ENCODE measurements at places on chromosomes 6 and 20.

- DNase-seq = peak; percentile 25
These were observed 346.5 kb downstream of the CD83 start for GRCh38 chr6:14464055-14464454.

DNA sequence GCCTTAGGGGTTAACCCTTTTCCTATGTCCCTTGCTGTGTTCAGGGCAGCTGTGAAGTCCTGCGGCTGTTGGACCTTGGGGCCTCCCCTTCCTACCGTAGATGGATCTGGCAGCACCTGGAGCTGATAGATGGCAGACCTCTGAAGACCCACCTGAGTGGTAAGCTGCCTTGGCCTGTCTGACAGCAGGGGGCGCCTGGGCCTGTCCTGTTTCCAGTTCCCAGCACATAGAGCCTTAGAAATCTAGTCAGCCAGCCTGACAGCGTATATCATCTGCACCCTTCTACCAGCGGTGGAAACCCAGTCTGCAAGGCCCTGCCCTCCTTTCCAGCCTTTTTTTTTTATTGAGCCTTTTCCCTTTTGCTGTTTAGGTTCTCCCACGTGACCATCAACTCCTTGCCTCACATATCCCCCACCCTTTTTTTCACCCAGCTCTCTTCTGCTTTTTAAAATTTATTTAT is 26.6 kb downstream of the CNBD2 start:
- DNase-seq = peak; percentile 66

DNA sequence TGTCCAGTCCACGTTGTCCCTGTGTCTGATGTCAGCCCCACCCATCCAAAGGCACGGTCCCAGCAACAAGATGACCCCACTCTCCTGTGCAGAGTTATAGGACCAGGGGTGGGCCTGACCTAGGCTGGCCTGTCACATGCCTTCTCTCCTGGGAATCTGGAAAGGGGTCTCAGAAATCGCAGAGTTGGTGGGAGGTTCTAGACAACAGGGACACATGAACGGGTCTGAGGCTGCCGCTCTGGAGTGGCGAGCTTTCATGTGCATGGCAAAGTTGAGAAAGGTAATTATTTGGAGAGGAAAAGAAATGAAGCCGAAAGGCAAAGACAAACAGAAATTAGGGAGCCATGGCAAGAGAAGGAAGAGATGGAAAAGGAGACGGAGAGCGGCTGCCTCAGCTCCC is 29.5 kb downstream of the BFSP1 start:
- no peak for DNase-seq

- DNase-seq = no peak
These were observed 175.9 kb upstream of the GJE1 start for GRCh38 chr6:141956868-141957267.

DNA sequence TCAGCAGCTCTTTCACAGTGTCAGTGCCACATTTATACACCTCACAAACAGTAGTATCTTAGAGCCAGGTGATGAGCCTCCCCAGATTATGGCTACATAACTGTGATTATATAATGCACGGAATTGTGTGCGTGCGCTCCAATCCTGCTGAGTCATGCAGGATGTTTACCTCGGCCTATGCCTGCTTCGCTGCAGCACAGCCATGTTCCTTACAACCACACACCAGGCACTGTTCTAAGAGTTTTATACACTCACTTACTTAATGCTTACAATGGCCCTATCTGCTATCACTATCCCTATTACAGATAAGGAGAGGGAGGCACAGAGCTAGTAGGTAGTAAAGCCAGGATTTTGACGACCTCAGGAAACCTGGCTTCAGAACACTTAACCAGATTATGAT is 7.3 kb downstream of the ZKSCAN3 start:
- no peak for DNase-seq

DNA sequence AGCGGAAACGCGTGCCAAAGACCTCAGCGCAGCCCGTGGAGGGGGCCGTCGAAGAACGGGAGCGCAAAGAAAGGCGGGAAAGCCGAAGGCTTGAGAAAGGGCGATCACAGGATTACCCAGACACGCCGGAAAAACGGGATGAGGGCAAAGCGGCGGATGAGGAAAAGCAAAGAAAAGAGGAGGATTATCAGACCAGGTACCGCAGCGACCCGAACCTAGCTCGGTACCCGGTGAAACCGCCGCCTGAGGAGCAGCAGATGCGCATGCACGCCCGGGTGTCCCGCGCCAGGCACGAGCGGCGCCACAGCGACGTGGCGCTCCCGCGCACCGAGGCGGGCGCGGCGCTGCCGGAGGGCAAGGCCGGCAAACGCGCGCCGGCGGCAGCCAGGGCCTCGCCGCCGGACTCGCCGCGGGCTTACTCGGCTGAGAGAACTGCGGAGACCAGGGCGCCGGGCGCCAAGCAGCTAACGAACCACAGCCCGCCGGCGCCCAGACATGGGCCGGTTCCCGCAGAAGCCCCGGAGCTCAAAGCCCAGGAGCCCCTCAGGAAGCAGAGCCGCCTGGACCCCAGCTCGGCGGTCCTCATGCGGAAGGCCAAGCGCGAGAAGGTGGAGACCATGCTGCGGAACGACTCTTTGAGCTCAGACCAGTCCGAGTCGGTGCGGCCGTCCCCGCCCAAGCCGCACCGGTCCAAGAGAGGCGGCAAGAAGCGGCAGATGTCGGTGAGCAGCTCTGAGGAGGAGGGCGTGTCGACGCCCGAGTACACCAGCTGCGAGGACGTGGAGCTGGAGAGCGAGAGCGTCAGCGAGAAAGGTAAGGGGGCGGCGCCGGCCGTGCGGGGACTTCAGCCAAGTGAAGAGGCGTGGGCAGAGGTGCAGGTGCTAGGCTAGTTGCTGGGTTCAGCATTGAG is 296.2 kb downstream of the RIMS1 start:
- DNase-seq = peak; percentile 41

DNA sequence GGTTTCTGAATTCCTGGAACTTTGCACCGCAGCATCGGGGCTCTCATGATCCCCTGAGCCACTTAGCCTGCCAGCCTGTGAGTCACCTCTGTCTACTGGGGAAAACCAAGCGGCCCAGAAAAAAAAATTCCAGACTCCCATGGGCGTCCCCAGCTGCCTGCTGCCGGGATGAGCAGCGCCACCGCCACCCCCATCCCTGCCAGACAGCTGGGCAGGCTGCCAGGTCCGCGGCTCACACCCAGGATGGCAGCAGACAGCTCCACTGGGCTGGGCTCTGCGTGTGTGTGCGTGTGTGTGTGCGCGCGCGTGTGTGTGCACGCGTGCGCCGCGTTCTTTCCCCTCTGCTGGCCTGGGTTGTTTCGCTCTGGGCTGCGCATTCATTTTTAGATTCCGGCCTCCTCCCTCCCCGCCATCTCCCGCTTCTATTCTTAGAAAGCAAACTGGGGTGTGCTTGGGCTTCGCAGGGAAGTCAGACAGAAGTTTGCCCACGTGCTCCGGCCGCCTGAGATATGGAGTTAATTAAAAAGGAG is 38.9 kb upstream of the PMEPA1 start:
- no peak for DNase-seq

DNA sequence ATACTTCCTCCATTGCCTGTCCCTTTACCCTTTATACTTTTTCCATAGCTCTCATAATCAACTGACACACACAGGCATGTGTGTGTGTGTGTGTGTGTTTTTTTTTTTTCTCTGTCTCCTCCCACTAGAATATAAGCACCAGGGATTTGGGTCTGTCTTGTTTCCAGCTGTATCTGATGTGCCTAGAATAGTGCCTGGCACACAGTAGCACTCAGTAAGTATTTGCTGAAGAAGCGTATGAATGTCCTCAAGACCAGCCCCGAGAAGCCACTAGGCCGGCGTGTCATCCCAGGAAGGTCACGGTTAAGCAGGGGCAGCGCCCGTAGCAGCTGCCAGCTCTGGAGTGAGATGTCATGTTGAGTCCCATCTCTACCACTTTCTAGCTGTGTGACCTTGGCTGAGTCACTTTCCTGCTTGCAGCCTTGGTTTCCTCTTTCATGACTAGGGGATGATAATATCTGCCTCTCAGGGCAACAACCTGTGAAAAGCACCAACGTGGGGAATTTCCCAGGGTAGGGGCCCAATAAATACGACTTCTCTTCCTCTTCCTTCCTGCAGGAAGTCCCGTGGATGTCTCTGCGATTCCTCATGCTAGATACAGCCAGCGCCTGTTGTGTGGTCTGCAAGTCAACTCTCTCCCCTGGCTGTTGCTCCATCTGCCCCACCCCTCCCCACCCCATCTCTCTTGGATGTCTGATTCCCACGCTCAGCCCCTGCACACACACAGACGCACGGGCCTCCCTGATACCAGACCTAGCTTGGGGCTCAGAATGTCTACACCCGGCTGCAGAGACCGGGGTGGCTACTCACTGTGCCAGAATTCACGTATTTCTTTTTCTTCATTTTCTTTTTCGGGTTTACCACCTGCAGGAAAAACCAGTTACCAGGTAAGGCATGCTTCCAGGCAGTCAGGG is 58.1 kb downstream of the RAB44 start:
- DNase-seq = no peak

GRCh38 chr6:69284176-69284730 is 512.6 kb downstream of the LMBRD1 start:
- DNase-seq = no peak

GRCh38 chr6:167103041-167103891 is 19.6 kb upstream of the CCR6 start:
- DNase-seq = no peak

GRCh38 chr6:122352981-122353664 is 46.3 kb upstream of the HSF2 start:
- DNase-seq = no peak

DNA sequence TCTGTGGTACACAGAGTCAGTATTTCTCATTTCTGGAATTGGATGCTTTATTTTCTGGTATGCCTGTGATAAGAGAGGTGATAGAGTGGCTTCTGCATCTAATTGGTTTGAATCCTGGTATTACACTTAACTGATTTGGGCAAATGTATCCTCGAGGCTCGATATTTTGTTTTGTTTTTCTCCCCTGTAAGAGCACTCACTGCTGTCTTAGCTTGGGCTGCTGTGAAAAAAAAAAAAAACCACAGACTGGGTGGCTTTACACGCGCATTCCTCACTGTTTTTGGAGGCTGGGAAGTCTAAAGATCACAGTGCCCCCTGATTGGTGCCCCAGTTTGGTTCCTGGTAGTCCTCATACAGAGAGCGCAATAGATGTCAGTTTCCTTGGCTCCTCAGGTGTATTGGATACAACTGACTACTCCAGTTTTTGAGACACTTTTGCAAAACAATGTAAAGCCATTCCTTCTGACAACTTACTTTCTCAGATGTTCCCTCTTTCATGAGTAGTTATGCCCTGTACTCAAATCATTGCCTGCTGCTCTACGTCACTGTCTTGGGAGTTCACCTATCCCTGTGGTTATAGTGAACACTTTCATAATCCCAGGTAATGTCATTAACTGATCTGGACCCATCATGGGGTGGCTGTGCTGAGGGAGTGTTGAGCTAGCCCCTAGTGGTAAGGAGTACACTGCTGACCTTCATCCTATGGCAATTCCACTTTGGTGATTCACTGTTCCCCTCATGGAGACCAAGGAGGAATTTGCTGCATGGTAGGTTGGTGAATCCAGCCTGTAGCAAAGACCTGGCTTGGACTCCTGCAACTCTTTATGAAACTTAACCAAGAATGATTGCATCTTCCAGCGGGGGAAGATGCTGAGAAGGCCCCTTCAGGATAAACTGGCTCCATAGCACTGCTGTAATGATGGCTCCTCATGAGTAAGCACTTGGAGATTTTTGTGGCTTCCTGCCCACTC is 3.5 kb upstream of the ACAT2 start:
- DNase-seq = no peak

- DNase-seq = no peak
These were observed 35.8 kb downstream of the PHIP start for GRCh38 chr6:79042088-79042798.

GRCh38 chr6:35980991-35981645 is 43.3 kb downstream of the SLC26A8 start:
- DNase-seq = no peak

- no peak for DNase-seq
These were observed 5.6 kb downstream of the HLA-F start for GRCh38 chr6:29728875-29729270.

- DNase-seq = peak; percentile 7
These were observed 91.0 kb downstream of the SCP2D1 start for GRCh38 chr20:18904624-18905023.

GRCh38 chr6:26594730-26595632 is 1.8 kb upstream of the ABT1 start:
- DNase-seq = no peak

GRCh38 chr6:13395272-13396237 is 67.2 kb upstream of the TBC1D7 start:
- DNase-seq = no peak

- DNase-seq = no peak
These were observed 413.1 kb downstream of the PLCB1 start for GRCh38 chr20:8545212-8545611.

DNA sequence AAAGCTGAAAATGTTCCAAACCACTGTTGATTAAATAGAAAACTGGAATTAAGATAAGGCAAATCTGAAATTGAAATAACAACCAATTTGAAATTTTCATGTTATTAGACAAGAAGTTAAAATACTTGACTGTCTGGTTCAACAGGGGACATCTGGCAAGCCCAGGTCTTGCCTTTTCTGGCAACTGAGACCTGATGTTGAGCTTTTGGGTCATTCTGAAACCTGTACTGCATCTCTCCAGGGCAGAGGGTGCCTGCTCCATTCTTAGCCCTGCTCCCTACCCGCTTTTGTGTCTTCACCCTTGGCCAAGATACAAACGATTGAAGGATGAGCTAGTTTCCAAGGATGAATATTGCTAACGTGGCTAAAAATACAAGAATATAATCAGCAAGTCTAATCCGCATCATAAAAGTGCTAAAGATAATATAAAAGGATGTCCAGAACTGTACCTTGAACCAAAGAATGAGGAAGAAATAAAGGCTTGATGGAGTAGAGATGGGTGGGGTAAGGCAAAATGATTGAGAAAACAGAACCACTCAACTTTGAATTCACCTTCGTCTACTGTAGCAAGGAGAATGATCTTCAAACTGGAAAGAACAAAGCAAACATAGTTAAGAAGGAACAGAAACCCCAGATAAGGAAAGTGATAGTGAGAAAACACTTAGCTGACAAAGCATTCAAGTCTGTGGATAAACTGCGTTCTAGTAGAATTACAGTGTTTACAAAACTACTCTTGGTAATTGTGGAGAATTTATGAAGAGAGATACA is 109.8 kb upstream of the MAN1A1 start:
- no peak for DNase-seq

DNA sequence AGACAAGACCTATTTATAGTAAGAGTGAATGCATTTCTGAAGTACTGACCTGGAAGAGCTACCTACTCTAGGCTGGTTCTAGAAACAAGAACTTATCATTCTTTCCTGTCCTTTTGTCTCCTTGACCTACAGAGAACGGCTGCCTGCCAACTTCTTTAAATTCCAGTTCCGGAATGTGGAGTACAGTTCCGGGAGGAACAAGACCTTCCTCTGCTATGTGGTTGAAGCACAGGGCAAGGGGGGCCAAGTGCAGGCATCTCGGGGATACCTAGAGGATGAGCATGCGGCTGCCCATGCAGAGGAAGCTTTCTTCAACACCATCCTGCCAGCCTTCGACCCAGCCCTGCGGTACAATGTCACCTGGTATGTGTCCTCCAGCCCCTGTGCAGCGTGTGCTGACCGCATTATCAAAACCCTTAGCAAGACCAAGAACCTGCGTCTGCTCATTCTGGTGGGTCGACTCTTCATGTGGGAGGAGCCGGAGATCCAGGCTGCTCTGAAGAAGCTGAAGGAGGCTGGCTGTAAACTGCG is 8.3 kb downstream of the APOBEC2 start:
- DNase-seq = no peak

All from iPS DF 6.9 (cell line).